ENCODE measurements at places on chromosomes 1 and 21. TPM values are rescaled to one million over a fixed set of nuclear protein-coding genes. Genes with fewer than 3 reads are reported as not detected.

GRCh38 chr1:33670567-33670966 is 193.3 kb upstream of the HMGB4 start:
- no peak for DNase-seq
- no peaks in the 10 kb centered on the region for H3K4me1 ChIP-seq
- H3K27me3 ChIP-seq: no peaks in the 10 kb centered on the region
- H3K27ac ChIP-seq: no peak overlapping the region
- no peaks in the 10 kb centered on the region for H3K36me3 ChIP-seq
- H3K4me3 ChIP-seq: no peak overlapping the region

GRCh38 chr1:244836135-244836521 is 670 bp downstream of the COX20 start:
- H3K4me3 ChIP-seq: peak overlapping the region; percentile 69
- peak overlapping the region; percentile 100 for H3K27ac ChIP-seq
- H3K4me1 ChIP-seq: peaks cover 3% of the 10 kb centered on the region

DNA sequence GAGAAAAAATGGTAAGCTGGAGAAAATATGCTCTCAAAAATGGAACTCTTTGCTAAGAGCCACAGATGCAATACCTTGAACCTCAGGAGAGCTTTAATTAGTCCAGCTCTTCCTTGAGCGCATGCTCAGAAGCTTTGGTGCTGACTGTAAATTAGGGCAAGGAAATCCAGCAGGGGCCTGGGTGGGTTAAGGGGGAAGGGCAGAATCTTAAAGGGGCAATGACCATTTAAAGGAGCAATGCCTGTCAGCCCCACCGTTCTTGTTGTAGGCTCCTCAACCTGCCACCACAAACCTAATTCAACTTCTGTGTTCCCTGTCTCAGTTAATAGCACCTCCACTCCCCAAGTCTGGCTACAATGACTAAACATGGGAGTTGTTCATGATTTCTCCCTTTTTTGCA is 6.8 kb upstream of the SLC22A15 start:
- no peaks in the 10 kb centered on the region for H3K27me3 ChIP-seq
- H3K4me3 ChIP-seq: no peak overlapping the region
- H3K36me3 ChIP-seq: no peaks in the 10 kb centered on the region
- no peak overlapping the region for H3K27ac ChIP-seq
- no peak for DNase-seq
- no peaks in the 10 kb centered on the region for H3K4me1 ChIP-seq

DNA sequence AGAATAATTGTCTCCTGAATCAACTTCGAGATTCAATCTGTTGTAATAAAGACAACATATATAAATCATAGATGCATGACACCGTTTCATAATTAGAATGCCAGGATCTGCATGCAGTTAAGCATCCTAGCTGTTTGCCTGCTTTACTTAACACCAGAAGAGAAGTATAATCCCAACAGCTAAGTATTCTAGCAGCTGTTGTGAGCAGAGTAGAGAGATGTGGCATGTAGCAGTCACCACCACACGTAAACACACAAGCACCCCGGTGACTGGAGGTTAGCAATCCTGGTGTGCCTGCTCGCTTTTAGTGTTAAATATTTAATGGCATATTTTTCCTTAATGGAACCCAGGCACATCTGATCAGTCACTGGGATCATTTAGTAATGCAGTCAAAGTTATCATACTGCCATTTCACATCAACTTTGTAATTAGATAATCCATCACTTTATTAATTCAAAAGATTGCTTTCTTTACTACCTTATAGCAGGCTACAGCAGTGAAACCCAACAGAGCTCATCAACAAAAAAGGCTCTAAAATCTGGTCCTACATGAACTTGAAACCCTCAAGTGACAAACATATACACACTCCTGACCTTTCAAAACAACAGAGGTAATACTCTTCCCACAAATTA is 187.9 kb downstream of the SMYD3 start:
- H3K4me3 ChIP-seq: no peak overlapping the region
- no peak overlapping the region for H3K27ac ChIP-seq
- no peaks in the 10 kb centered on the region for H3K36me3 ChIP-seq
- DNase-seq: no peak
- H3K27me3 ChIP-seq: no peaks in the 10 kb centered on the region

DNA sequence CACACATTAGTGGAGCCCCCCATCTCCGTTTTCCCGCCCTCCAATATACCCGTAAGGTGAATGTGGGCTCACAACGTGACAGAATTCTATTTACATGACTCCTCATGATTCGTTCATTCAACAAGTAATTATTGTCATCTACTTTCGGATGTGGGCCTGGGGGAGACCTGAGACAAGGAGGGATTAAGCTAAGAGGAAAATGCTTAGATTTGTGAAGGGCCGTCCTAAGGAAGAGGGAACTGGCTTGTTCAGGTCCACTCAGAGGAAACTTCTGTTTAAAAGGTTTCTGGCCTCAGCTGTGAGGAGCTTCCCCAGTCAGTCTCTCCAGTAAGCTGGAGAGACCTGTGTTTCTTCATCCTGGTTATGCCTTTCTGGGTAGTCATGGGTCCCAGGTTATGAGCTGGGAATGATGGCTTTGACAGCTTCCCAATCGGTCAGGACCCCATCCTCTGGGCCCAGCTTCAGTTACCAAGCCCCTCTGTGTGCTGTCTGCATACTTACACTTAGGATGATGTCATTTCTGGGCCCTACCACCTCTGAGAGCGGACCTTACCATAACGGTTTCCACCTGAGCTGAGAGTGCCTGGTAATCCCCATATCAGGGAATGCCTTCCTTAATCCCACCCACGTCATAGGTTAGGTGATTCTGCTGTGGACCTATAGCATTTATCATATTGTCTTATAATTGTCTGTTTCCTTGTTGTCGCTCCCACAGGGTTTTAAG is 687 bp upstream of the ERI3 start:
- peak overlapping the region; percentile 80 for H3K4me3 ChIP-seq
- no peak for DNase-seq
- no peaks in the 10 kb centered on the region for H3K36me3 ChIP-seq
- no peaks in the 10 kb centered on the region for H3K27me3 ChIP-seq

GRCh38 chr21:29316029-29316742 is 17.5 kb downstream of the BACH1 start:
- no peak for DNase-seq
- H3K27ac ChIP-seq: no peak overlapping the region
- peaks cover 14% of the 10 kb centered on the region for H3K4me1 ChIP-seq
- H3K36me3 ChIP-seq: peaks cover 3% of the 10 kb centered on the region
- no peaks in the 10 kb centered on the region for H3K27me3 ChIP-seq
- H3K4me3 ChIP-seq: no peak overlapping the region

RNF19B gene
- 13.2 TPM for total RNA-seq

NUAK2 gene
- 0.88 TPM for total RNA-seq

GPR25 gene
- not detected for total RNA-seq

All from heart left ventricle (tissue), 16 donors.